ENCODE measurements at places on chromosomes 7 and 10.

DNA sequence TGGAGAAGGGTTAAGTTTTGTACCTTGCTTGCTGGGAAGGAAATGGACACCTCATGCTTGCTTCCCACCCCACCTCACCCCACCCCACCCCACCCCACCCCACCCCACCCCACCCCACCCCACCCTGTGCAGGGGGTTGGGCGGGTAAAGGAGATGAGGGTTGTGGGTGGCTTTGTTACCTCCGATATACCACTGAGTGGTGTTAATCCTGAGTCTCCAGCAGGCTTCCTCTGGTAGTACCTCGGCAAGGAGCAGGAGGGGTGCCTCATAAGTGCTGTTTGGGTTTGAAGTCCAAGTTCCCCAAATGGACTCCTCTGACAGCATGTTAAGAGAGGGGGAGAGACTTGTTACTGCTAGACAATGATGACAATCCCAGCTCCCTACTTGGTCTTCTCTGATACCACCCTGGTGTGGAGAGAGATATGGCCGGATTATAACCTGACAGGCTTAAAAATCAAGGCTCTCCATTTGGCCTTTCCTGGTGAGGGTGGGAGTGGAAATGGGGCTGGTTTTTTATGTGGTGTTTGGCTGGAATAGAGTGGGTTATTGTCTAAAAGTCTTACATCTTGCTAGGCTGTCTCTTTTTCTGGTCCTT, 11.7 kb downstream of the SAMD8 start:
- no peak for DNase-seq

GRCh38 chr7:142450206-142450605, 192.3 kb upstream of the PRSS58 start:
- no peak for DNase-seq

DNA sequence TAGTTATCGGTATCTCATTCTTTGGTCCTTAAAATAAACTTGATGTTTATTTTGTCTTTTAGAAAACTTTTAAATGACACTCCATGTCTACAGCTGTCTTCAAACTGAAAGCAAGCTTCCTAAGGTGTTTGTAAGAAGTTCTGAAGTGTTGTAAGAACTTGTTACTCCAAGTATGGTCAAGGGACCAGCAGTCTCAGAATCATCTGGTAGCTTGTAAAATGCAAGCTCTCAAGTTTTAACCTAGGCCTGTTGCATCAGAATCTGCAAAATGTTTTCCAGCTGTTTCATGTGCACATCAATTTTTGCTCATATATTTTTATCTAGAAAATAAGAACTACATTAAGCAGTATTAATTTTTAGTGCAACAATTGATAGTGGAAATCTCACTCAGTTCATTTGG, 104.1 kb downstream of the THSD7A start:
- no peak for DNase-seq

DNA sequence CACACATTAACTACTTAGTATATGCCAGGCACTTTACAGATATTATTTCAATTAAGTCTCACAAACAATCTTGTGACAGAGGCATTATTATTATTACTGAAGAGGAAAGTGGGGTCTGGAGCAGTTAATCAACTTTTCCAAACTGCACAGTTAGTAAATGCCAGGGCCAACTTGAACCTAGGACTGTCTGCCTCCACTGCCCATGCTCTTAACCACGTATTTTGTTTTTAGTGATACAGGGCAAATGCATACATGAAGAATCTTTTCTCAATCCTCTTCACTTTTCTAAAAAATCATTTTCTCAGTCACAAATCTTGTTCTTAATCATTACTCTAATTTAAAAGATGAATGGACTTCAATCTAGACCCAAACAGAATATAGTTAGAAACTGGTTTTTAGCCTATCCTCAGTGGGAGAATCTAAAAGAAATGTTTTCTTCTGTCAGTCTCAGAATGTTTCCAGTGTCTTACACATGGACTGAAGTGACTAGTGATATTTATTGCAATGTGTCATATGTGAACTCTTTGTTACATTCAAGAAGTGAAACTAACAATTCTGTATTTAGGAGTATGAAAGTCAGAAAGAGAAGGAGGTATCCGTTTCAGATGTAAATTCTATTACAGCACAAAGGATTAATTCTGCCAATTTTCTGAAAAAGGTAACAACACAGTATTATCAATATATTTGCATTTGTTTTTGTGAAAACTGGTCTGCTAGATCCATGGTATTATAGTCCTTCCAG, 55.5 kb upstream of the CCNJ start:
- DNase-seq, result no peak

DNA sequence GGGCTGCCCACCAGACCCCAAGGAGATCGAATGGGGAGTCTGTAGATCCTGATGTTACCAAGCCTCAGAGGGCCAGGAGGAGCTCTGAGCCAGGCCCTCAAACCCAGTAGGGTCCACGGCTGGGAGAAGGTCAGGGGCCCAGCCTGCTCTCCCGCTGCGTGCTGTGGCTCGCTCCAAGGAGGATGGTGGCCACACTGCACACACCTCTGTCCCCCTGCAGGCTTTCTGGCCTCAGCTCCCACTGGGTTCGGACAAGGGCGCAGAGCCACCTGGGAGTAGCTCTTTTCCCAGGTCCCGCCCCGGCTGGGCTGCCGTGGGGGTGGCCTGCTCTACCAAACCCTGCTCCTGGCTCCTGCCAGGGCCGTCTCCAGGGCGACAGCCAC, 175.8 kb downstream of the ZNF248 start:
- DNase-seq, result no peak

DNA sequence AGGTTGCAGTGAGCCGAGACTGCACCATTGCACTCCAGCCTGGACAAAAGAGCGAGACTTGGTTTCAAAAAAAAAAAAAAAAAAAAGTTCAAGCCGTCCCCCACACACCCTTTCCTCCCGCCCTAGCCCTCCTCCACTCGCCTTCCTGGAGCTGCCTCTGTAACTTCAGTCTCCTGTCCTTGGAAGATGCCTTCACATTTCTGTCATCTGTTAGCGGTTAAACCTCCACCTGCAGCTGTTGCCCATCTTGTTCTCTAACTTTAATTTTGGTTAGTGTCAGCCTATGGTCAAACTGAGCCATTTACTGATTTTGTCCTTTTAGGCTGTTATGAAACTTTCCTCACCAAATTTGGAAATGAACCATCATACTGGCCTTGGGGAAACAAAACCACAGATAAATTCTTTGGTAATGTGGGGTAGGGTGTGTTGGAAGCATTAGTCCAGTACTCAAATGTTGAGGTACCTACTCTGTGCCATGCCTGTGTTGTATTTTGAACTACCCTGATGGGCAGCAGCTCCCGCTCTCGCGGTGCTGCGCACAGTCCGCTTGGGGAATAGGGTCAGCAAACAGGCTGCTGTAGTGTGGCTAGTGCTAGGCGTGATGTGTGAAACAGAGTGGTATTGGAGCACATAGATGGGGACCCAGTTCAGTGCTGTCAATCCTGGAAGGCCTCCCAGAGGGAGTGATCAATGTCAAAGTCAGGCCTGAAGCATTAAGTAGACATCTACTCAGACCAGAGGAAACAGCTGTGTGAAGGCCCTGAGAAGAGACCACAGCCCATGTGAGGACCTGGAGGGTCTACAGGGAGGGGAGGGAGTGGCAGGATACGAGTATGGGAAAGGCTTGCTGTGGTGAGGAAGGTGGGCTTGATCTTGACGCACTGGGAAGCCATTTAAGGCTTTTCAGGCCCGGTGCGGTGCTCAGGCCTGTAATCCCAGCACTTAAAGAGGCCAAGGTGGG, 26.9 kb downstream of the SFXN4 start:
- DNase-seq, result no peak

DNA sequence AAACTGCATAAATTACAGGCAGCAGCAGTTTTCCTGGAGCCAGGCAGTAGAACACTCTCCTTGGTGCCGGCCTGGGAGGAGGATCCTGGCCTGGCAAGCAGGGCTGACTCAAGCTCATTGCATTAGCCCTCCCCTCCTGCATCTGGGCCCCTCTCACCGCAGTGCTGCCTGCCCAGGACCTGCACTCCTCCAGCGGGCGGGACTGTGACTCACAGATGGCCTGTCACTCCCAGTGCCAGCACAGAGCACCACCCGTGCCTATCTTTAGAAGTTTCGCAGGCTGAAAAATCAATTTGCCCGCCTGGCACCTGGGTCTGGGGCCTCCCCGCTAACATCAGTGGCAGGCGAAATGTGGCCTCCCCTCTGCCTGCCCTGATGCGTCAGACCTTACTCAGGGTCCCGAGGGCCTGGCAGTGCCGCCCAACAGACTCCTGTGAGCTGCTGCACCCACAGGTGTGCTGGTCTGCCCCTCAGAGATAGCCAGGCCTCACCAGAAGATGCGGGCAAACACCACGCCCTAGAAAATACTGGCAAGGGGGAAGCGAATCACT, 123.8 kb downstream of the KCNMA1 start:
- DNase-seq, result no peak

DNA sequence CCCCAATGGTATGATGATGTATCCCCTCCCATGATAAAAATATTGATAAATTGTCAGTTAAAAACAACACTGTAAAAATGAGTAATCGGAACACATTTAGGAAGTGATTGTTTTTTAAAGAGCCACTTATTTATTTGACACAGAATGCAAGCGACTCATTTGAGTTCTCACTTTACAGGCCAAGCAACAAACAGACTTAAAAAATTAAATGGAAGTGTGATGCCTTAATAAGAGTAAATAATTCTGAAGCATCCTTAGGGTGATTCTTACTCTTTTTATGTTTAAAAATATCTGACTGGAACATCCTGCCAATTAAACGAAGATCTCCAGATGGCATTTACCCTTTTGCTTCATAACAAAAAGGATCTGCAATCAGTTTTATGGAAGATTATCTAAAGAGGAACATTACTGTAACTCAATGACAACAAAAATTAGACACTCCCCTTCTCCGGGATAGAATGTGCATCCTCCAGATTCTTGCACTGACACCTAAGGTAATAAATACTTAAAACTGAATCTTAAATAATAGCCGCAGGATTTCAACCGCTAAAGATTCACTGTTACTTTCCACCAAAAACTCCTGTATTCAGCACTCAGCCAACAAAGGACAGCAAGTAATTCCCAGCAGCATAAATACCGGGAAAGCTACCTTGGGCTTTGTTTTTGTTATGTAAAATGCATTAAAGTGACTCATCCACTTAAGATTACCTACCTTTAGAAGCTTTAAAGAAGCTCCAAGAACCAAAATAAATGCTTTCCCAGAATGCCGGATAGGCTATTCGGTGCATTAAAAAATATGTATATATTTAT, 1.7 kb downstream of the CACNA2D1 start:
- no peak for DNase-seq

- DNase-seq, result no peak
Observed at GRCh38 chr7:83204715-83205114, 42.0 kb upstream of the PCLO start.

- no peak for DNase-seq
Observed at GRCh38 chr10:44016589-44017482, 368.1 kb downstream of the CXCL12 start.
